MG63 (cell line): ENCODE measurements at places on chromosomes 7 and 10. TPM values are rescaled to one million over a fixed set of nuclear protein-coding genes. Genes with fewer than 3 reads are reported as not detected.

SEMA3A gene
- total RNA-seq: 72.6 and 89.1 TPM in 2 replicates

DNA sequence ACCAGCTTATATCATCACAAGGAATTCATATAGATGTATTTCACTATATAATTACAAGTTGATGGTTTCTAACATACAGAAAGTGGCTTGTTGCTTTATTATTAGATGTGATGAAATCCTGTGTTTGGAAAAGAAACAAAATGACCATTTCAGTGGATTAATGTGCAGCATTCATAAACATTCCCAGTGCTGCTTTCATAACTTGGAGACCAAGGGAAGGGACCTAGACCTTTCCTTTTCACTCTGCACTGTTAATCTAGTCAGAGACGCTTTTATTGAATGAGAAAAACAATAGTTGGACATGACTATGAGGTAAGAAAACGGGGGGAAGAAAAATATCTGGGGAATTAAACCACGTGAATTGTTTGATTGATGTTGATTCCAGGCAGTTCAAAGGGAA, 160.0 kb downstream of the HDAC9 start:
- no peak for DNase-seq

- no peak for DNase-seq
These were observed 120.1 kb downstream of the DYNC2I1 start for GRCh38 chr7:158976468-158976848.

SYT15B gene
- 0.26 and 1.1 TPM in 2 replicates for total RNA-seq

DNA sequence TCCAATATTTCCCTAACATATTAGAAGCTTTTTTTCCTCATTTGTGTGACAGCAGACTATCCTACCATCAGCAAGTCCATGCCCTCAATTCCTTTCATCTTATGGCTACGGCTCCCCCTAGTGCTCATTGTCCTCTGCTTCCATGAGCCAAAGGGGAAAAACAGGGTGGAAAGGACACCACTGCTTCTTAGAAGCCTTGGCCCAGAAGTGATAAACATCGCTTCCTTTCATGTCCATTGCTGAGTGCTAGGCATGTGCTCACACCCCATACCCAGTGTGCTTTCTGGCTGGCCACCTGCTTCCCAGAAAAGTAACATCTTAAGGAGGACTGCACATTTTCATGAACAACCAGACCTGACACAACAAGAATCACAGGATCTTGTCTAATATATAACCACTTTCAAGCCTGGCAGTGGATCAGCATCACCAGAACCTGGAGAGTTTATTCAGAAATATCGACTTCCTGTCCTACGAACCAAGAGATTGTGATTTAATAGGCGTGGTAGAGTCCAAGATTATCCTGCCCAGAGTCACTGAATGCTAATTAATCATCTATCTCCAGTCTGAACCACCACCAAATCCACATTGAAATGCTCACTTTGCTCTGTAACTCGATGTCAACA, 650.5 kb upstream of the SORCS1 start:
- DNase-seq: peak; percentile 36

GRID2IP gene
- not detected in 2 replicates for total RNA-seq

- no peak for DNase-seq
These were observed 38.5 kb upstream of the SEMA3C start for GRCh38 chr7:80957226-80957777.

DNA sequence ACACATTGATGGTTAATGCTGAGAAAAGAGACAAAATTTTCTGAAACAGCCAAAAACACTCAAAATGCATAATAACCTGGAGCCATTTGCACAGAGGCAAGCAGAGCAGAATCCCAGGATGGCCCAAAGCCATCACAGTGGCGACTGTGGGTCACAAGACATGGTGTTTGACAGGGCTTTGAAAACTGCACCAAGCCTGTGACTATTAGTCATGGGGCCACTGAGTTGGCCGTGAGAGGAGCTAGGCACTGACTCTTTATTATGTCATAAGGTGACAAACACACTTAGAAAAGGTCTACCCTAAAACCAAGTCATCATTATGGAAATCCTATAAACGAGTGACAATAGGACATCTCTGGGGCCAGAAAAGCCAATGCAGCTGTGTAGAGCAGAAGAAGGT, 23.9 kb downstream of the DRGX start:
- DNase-seq: no peak

DNA sequence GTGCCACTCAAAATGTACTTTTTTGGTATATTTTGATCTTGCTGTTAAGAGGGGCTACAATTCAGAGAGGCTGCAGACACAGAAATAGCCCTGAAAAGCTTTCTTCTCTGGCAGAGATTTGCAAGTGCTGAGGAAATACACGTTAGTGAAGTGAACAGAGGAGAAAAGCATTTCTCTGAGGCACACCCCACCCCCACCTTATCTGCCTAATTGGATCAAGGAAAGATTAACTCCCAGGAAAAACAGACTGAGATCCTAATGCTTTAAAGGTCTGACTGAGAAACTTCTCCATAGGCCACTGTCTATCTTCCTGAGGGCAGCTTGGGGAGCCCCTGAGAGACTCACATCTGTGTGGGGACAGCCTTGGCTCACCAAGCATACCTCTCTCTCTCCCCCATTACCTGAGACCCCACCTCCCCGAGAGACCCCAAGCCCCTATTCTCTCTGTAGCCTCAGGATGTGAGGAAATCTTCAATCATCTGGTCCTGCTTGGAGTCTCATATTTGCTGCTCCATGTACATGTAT, 14.8 kb upstream of the AKR1C3 start:
- no peak for DNase-seq

PPP3CB gene
- 5.9 and 14.5 TPM in 2 replicates for total RNA-seq

- DNase-seq: no peak
These were observed 5.7 kb downstream of the DEPP1 start for GRCh38 chr10:44972874-44973306.

DNA sequence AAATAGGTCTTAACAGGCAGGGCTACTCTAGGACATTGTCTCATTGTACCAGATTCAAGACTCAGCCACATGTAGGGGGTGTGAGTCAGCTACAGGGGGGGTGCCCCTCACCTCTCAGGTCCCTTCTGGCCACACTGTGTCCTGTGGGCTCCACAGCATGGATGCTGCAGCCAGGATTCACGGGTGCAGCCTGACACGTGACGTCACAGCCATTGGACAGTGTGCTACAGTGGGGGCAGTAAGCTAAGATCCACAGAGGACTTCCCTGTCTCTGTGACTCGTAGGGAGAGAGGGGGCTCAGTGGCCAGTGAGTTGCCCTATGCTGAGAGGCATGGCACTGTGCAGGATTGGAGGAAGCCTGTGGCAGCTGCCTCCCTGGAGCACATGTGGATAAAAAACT, 77.9 kb downstream of the TMEM178B start:
- no peak for DNase-seq

- DNase-seq: no peak
These were observed 524 bp upstream of the FUOM start for GRCh38 chr10:133358162-133358924.

DNA sequence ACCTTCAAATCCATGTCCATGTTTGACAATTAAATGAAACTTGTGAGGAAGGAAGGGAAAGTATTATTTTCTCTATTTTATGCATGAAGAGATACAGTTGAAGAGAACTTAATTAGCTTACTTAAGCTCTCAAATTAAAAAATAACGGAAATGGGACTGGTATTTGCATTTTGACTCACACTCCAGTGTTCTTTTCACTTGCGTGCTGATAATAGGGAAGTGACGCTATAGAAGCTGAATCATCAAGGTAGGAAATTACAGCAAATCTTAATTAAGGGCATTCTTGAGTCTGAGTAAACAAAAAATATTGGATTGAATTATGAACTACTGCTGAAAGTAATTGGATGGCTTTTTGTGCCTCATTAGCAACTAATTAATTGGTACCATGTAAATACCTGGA, 44.0 kb upstream of the NPVF start:
- DNase-seq: no peak

DNA sequence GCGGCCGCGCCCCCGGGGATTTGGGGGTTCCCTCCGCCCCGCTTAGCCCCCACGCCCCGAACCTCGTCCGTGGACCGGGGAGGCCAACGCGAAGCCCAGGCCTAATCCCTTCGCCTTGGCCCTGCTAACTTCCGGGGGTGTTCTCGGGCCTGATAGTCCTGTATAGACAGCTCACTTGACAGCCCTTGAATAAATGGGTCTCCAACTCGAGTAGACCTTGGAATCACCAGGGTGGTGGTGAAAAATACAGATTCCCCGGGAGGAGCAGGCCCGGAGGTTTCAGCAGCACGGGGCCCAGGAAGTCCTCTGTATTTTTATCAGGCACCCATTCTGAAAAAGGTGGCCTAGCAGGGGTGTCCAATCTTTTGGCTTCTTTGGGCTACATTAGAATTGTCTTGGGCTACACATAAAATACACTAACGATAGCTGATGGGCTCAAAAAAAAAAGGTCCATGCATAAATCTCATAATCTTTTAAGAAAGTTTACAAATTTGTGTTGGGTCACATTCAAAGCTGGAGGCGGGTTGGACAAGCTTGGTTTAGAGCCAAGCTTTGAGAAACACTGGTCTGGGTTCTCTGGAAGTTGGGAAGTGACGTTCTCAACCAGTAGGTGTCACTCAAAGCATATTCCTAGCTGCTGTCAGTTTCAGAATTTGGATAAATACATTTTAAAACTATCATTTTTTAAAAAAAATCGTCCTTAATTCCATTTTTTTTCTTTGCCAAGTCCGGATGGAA, 221.7 kb downstream of the PHTF2 start:
- peak; percentile 50 for DNase-seq

GRCh38 chr10:97332591-97333350, 1.8 kb downstream of the FRAT2 start:
- DNase-seq: peak; percentile 68

ITPRID1 gene
- not detected in 2 replicates for total RNA-seq

DNA sequence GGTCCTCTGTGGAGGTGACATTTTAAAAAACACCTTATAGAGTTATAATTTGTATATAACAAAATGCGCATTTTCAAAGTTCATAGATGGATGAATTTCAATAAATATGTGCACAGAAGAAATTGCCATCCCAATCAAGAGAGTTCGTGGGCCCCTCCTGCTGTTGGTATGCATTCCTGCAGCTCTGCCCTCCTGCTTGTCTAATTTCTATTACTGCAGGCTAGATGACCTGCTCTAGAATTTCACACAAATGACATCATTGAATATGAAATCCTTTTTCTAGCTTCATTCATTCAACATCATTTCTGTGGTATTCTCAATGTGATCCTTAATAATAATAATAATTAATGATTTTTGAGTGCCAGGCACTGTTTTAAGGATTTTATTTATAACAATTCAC, 348.2 kb downstream of the SDK1 start:
- DNase-seq: no peak

GIMAP5 gene
- not detected in 2 replicates for total RNA-seq

FMC1 gene
- total RNA-seq: 0.25 and 17.0 TPM in 2 replicates

DNAJC12 gene
- 0.69 TPM in 1 of 2 replicates, not detected in the other for total RNA-seq

- no peak for DNase-seq
These were observed 874 bp upstream of the BAMBI start for GRCh38 chr10:28676326-28676967.

DNA sequence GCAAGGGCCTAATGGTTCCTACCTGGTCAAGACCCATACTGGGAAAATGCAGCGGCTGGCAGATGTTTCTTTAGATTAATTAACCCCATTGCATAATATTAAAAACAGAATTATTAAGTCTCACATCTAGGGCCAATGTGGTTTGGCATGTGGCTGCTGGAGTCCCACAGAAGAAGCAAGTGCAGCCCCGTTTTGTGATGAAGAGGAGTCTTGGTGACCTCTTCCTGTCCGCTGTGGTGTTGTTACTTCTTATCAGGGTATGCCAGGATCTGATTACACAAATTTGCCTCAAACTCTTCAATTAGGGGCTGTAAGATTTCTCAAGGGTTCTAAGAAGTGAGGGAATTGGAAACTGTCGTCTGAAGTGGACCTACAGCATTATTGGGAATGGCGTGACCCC, 240.3 kb downstream of the SEC23IP start:
- DNase-seq: no peak

GRCh38 chr7:155959894-155960293, 147.6 kb upstream of the SHH start:
- peak; percentile 59 for DNase-seq

- DNase-seq: no peak
These were observed 496.6 kb downstream of the INHBA start for GRCh38 chr7:41206267-41206666.

GRCh38 chr7:68441645-68442044, 1156.6 kb upstream of the AUTS2 start:
- DNase-seq: no peak

- DNase-seq: peak; percentile 13
These were observed 263.4 kb downstream of the BICC1 start for GRCh38 chr10:58775960-58776567.

- no peak for DNase-seq
These were observed 1.8 kb downstream of the KIAA1549 start for GRCh38 chr7:138979226-138979979.

DNA sequence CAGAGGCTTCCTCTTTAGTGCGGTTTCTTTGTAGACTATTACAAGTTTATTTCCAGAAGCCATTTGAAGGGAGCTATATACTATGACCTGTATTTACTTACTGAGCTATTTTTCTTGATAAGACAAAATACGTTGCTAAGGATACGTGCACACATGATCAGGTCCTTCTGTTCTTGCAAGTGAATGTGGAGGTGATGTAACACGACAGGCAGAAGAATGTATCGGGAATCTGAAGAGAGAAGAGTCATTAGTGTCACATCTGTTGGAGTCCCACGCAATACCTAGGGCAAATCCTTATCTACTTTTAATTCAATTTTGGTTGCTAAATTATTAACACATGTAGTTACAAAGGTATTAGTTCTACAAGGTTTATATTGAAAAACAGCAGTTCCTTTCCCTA, 284.6 kb upstream of the IMMP2L start:
- DNase-seq: no peak

DNA sequence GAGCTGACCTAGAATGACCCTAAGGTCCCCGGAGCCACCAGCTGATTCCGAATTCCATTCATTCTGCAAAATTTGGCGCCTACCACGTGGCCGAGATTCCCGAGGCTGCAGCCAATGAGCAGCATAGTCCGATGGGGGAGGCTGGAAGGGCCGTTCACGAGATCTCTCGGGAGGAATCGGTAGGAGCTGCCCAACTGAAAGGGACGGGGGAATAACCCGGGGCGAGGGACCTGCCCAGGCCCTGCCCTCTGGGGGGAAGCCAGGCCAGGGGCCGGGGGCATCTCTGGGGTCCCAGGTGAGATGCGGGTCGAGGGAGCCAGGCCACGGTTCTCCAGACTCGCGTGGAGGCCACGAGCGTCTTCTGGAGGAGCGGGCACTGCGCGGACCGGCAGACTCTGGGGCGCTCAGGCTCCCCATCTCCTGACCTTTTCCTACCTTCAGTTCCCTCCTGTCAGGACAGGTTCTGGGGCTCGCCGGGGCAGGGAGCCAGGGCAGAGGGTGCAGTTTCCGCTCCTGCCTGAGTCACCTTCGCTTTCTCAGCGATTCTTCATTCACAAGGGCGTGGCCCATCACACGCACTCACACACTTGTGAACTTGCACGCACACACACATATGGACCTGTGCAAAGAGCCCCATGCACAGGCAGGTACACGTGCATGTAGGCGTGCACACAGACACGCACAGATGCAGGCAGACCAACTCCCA, 173.4 kb downstream of the RNF216 start:
- no peak for DNase-seq

OR2A1 gene
- not detected in 2 replicates for total RNA-seq
